ENCODE measurements at places on chromosomes 2 and 18.

DNA sequence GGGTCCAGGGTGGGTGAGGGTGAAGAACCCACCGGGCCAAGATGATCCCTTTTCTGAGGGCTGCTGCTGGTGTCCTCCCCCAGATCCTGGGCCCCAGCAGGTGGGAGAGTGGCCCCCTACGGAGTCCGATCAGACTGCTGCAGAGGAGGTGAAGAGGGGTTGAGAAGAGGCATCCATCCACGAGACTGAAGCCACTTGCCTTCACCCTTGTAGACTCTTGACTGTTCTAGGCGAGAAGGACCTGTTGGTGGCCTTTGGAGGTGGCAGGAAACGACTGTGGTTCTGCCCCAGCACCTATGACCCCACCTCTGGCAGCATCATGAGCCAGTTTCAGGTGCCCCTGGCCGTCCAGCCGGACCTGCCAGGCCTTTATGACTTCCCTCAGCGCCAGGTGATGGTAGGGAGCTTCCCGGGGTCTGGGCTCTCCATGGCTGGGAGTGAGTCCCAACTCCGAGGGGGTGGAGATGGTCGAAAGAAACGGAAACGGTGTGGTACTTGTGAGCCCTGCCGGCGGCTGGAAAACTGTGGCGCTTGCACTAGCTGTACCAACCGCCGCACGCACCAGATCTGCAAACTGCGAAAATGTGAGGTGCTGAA, 1.5 kb downstream of the TET3 start:
- no peak for DNase-seq

- no peak for DNase-seq
Measured at GRCh38 chr18:6401687-6402086, 13.0 kb downstream of the L3MBTL4 start.

- no peak for DNase-seq
Measured at GRCh38 chr2:59744436-59744835, 809.0 kb downstream of the BCL11A start.

- DNase-seq: no peak
Measured at GRCh38 chr2:59754011-59754735, 799.3 kb downstream of the BCL11A start.

DNA sequence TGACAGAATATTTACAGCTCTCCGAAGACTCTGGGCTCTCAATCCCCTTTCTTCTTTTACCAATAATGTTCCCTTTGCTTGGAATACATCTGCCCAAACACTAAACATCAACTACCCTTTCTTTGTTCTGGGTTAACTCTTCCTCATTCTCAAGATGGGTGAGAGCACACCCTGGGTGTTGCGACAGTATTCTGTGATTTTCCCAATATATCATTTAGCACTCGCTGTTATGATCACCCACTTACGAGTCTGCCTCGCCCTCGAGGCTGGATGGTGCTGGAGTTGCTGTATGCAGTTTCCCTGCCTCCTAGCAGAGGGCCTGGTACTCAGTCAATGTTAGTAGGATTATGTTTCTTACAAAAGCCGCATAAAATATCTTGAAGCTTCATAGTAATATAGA, 93.2 kb downstream of the SOCS6 start:
- DNase-seq: no peak

DNA sequence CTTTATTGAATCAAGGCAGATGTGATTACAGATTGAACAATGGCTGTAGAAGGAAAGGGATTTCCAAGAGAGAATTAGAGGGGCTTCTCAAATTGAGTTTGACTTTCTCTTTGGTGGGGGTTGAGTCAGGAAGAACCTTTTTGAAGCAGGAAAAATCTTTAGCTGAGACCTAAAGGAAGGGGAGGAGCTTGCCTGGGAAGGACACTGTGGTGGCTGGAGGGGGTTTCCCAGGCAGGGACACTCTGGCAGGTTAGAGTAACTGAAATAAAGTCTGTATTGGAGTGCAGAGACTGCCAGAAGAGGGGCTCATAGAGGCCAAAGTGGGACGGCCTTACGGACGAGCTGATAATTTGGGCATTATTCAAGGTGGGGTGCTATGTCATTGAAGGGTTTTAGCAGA, 69.3 kb downstream of the NEDD4L start:
- DNase-seq: no peak

All from EH (cell line).